Skin of body (tissue), 3 donors: ENCODE measurements at places on chromosomes 6 and 20. TPM values are rescaled to one million over a fixed set of nuclear protein-coding genes. Genes with fewer than 3 reads are reported as not detected.

GRCh38 chr20:50186151-50186885, 4.3 kb upstream of the CEBPB start:
- peak; percentile 76 for DNase-seq

- DNase-seq: no peak
These were observed 569 bp downstream of the TCEA2 start for GRCh38 chr20:64063389-64064144.

DNA sequence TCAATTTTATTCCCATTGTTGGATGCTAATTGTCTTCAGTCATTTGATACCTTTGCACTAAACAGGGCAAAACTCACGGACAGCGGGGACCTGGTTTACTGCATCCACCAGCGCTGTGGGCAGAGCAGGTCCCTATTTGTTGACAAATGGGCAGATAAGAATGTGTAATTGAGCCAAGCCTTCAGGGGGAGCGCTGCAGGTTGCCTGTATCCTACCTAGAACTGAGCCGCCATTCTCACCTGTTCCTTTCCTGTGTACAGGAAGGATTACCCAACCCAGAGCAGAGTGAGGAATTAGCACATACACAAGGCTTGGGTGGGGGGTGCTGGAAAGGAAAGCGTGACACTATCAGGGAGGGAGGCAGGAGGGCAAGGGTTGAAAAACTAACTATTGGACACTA, 89.1 kb upstream of the FOXA2 start:
- no peak for DNase-seq

GRCh38 chr6:149079911-149080491, 237.5 kb upstream of the TAB2 start:
- peak; percentile 32 for DNase-seq

GRCh38 chr20:44736170-44737021, 9.3 kb upstream of the KCNK15 start:
- peak; percentile 78 for DNase-seq

- peak; percentile 47 for DNase-seq
These were observed 174.7 kb downstream of the TMEM242 start for GRCh38 chr6:157148391-157149323.

GRCh38 chr6:157246048-157246630, 77.2 kb downstream of the TMEM242 start:
- no peak for DNase-seq

DNA sequence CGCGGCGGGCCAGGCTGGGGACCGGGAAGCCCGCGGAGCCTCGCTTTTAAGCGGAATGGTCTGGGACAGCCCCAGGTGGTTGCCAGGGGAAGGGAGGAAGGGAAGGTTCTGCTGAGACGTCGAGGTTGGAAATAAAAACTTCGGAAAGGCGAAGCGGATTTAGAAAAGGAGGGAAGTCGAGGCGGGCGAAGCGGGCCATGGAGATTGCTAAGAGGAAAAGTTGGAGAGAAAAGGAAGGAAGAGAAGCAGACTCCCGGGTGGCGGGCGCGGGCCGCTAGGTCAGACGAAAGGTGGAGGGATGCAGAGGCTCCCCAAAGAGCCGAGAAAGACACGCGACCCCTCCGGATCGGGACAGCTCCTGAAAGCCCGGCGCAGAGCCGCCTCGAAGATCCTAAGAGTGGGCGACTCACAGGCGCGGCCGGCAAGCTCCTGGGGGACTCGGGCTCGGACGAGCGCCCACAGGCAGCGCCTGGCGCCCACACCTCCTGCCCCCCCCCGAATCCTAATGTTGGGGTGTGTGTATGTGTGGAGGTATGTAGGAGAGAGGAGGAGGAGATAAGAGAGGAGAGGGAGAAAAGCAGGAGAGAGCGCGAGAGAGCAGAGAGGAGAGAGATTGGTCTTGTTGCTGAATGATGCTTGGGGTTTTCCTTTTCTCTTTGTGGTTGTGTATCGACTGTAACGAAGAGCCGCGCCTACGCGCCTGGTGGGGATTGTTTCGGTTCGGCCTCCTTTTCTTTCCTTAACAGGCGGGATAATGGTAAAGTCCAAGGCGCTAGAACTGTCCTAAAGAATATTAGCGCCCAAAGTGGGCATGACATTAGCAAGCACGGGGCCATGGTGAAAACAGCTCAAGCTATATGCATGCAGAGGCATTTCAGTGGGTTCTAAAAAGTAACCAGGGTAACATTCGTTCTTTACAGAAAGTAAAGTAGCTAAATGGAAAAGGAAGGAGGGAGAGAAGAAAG, 1.5 kb downstream of the TFAP2B start:
- DNase-seq: no peak

GRCh38 chr6:156992020-156992804, 215.0 kb downstream of the ARID1B start:
- no peak for DNase-seq

DNA sequence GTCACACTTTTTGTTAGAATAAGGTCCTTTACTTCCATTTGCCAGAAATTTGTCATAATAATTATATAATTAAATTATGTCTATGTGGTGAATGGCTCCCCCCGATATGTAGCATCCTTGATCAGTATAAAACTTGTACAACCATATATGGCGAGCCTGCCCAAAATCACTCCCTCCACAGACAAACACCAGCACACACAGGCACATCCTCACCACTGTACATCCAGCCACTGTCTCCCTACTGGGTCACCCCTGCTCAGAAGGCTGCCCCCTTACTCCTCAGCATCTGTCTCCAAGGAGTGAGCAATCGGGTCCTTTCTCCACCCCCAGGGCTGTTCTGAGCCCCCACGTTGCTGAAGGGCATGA, 87.0 kb upstream of the MYL9 start:
- DNase-seq: no peak

DNA sequence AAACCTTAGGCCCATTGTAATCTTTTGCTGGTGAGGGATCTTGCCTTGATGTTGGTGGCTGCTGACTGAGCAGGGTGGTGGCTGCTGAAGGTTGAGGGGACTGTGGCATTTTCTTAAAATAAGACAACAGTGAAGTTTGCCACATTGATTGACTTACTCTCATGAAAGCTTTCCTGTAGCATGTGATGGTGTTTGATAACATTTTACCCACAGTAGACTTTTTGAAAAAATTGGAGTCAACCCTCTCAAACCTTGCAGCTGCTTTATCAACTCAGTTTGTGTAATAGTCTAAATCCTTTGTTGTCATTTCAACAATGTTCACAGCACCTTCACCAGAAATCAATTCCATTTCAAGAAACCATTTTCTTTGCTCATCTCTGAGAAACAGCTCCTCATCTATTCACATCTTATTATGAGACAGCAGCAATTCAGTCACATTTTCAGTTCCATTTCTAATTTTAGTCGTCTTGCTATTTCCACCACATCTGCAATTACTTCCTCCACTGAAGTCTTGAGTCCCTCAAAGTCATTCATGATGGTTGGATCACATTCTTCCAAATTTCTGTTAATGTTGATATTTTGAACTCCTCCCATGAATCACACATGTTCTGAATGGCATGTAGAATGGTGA, 37.2 kb downstream of the CST9L start:
- DNase-seq: no peak

GRCh38 chr20:63290677-63291472, 2.1 kb upstream of the COL20A1 start:
- no peak for DNase-seq

DNA sequence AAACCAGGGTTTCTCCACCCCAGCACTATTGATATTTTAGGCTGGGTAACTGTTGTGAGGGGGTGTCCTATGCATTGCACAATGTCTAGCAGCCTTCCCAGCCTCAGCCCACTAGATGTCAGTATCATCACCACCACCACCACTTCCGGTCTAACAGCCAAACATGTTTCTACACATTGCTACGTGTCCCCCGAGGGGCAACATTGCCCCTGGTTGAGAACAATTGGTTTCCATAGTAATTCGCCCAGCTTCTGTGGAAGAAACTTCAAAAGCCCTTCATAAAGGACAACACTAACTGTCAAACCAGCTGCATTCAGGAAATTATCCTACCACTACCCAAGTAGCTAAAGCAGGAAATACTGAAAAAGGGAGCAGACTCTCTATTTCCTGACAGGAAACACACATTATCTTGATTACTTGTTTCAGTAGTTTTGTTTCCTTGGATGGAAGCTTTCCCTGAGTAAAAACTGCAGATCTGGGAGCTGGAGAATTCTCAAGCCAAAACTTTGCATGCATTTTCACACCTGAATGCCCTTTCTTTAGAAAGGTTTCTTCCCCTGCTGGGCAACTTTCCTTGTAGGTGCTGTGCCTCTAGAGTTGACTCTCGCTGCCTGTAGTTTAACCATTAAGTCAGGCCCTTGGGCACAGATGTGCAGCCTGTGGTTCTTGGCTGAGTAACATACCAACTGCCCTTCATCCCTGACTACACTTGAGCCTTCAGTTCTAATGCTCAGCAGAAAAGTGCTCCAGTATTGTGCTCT, 23.6 kb downstream of the PKHD1 start:
- peak; percentile 65 for DNase-seq

GRCh38 chr20:62048346-62048761, 17.3 kb downstream of the TAF4 start:
- DNase-seq: no peak

- DNase-seq: no peak
These were observed 37.1 kb downstream of the HIVEP1 start for GRCh38 chr6:12049165-12049564.

DNA sequence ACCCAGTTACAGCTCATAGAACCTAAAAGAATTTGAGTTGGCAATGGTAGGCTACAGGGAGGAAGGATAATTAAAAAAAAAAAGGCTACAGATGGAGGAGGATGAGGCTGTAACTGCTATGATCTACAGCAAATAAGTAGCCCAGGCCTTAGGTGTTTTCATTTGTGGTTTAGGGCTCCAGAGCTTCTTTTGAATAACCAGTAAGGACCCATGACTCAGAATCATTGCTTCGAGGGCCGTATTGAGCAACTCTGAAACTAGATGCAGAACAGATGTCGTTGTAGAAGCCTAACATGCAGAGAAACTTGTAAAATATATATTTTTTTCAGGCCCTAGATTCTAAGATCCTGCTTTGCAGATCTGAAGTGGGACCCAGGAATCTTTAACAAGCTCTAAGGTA, 19.0 kb upstream of the ASIP start:
- DNase-seq: peak; percentile 57

- no peak for DNase-seq
These were observed 63.3 kb upstream of the ZNF133 start for GRCh38 chr20:18224968-18225568.

DNA sequence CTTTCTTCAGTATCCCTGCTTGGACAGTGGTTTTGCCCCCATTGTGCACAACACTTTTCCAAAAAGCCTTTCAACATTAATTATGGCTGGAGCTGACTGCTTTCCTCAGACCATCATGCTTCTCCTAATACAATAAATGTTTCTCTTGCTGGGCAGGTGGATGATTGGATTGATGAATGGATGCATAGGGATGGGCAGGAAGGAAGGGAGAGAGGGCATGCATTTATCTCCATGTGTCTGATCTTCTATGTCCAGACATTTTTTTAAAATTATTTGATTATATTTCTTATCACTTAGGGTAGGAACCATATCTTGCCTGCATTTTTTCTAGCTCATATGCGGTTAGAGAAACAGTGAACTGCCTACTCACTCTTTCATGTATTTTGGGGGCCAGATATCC, 218.5 kb downstream of the PRL start:
- DNase-seq: no peak

DNA sequence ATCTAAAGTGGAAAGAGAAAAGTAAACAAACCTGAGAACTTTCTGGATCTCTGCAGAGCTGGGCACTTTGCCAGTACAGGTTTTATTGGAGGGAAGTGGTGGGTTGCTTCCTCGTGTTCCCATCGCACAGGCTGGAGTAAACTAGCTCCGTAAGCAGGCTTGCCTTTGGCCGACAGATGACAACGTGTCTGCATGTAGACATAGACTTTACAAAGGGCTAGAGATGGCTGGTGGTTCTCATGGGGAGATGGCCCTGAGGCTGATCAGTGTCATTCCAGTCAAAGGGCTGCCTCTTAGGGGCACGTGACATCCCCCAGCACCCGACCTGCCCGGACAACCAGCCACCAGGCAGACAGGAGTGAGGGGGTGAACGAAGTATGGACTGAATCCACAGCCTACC, 98.8 kb downstream of the YTHDF1 start:
- DNase-seq: no peak

DNA sequence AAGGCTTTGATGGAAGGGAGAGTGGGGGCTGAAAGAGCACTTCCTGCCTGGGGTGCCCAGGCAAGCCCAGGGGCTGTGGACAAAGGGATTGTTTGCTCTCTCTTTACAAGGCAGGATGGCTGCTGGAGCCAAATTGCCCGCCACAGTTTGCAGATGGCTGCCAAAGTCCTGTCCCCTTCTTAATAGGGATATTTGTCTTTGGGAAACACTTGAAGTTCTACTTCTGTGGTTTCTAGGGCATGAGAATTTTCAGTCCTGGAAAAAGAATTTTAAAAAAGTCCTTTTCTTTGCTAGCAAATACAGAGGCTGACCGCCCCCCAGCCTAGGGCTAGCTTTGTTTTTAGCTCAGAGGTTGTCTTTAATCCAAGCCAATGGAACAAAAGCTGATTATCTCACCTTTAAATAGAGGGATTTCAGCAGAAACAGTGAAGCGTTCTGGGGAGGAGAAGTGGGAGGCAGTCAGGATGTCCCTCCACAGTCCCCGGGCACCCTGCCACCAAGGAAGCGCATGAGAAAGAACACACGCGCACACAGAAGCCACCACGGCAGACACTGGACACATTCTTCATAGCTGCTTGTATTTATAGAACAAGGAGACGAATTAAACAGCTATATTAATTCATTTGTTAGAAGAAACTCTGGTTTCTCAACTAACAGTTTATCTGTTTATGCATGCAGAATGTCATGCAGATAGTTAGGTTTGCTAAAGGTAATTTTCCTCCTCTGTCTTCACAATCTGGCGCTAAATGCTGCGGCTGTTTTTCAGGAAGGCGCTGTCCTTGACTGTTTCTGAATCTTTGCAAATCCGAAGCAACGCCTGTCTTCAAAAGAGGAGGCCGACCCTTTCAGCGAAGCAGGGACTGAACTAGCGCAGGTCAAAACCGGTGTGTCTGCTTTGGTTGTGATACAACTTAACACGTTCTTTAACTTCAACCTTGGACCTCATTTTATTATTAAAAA, 736.9 kb downstream of the QKI start:
- no peak for DNase-seq

- DNase-seq: no peak
These were observed 464 bp downstream of the EHMT2 start for GRCh38 chr6:31896856-31897611.

ID4 gene
- total RNA-seq: 68.6 TPM

MAPK13 gene
- total RNA-seq: 29.5 TPM

HAO1 gene
- not detected for total RNA-seq

TAGAP gene
- total RNA-seq: 4.5 TPM

PCSK2 gene
- total RNA-seq: 2.2 TPM

OR2J3 gene
- not detected for total RNA-seq

DST gene
- total RNA-seq: 449 TPM

EEF1E1 gene
- 14.6 TPM for total RNA-seq

SNAI1 gene
- 0.59 TPM for total RNA-seq

LCA5 gene
- total RNA-seq: 10.1 TPM

PRND gene
- total RNA-seq: 27.4 TPM

IMPG1 gene
- total RNA-seq: not detected

TFAP2B gene
- total RNA-seq: 2.8 TPM

GMPR gene
- total RNA-seq: 12.8 TPM
